ENCODE measurements at places on chromosomes 6 and 20.
A peak's percentile ranks its signal among the peaks of the same experiment; 100 is the strongest.

DNA sequence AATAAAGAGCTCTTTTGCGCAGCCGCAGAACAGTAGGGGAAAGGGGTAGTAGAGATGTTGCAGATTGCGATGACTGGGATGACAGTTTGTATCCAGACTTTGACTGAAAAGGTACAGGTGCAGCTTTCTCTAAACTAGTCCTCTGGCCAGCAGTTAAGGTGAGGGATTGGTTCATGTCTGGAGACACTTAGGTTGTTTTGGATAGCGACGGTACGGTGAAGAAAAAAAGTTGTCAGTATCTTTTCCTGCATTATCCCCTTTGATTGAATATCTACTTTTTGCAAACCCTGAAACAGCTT lies 537 bp downstream of the PRR3 start:
- DNase-seq = no peak

GRCh38 chr20:5784735-5785134 lies 34.5 kb downstream of the SHLD1 start:
- no peak for DNase-seq

GRCh38 chr6:34928220-34928619 lies 39.2 kb downstream of the ANKS1A start:
- DNase-seq = no peak

- no peak for DNase-seq
Observed at GRCh38 chr6:145069966-145070365, 665.4 kb downstream of the EPM2A start.

DNA sequence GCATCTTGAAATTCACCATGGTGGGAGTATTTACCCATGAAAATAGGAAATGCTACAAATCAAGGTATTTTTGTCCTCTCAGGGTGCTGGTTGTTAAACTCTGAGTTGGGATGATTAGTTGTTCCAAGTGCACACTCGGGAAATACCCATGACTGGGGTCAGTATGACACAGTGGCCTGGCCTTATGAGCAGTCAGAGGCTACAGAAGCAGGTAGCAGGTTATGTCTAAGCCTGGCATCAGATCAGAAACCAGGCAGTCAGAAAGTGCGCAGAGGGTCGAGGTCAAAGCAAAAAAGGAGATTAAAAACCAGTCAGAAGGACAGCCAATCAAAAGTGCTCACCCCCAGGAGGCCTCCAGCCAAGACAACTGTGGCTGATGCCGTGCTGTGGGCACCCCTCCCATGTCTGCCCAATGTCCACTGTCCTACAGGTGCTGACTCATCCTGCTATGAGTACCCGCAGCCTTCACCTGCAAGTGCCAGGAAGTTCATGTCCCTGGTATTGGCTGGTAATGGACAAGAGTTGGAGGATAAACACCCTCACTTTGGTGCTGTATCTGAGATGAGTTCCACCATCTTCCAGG lies 117.4 kb upstream of the SLC24A3 start:
- no peak for DNase-seq

DNA sequence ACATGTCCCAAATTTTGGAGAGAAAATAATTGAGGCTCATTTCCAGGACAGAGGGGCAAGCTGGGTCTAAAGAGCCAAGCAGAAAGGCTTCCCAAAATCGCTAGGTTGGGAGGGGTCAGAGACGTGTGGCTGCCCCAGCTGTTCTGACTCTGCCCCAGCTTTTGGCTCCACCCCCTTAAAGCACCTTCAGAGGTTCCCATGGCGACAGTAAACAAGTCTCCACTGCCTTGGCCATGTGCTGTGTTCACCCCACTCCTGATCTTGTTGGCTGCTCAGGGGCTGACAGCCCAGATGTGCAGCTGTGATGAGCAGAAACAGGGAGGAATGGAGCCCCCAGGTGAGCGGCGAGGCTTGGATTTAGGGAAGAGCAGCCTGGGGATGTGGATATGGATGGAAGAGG lies 72.8 kb upstream of the SPTLC3 start:
- DNase-seq = no peak

DNA sequence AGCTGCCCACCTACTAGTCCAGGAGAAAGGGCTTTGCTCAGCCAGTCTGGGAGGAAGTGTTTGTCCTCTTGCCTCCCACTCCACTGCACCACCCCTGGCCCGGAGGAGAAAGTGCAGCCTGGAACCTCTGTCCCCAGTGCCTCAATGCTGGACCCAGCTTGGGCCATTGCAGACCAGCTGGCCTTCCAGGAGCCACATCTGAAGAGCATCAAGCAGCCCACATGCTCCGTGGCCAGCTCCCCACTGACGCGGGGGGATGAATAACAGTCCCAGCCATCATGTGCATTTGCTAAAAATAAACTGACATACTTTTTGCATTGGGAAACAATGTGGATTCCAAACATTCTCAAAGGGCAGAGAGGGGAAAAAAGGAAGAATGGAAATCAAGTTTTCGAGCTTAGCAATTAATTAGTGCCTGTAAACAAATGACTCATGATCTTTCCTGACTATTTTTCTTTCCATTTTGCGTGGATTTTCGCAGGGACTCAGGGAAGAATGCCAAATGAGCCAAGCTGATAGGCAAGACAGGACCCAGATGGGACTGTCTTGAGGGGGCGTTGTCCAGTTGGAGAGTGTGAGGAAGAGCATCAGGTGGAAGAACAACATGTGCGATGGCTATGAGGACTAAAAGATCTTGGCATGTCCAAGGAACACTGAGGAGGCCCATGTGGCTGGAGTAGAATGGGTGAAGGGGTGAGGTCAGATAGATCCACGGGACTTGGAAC lies 34.1 kb downstream of the CEBPB start:
- DNase-seq = no peak

DNA sequence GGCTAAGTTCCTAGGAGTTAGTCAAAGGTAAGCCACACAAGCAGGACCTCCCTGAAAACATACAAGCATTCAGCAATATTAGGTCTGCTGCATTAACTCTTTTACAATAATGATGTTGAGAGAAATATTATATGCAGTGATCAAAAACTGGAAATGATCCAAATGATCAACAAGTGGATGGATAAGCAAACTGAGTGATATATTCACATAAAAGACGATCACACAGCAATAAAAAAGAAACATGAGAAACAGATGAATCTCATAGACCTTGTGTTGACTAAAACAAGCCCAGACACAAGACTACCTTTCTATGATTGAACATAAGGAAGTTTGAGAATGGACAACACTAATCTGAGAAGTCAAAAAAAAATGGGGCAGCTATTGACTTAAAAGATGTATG lies 39.9 kb downstream of the LMBRD1 start:
- DNase-seq = no peak

- DNase-seq = no peak
Observed at GRCh38 chr6:52010806-52011205, 76.6 kb downstream of the PKHD1 start.

GRCh38 chr6:128241216-128241615 lies 279.2 kb downstream of the PTPRK start:
- DNase-seq = no peak

DNA sequence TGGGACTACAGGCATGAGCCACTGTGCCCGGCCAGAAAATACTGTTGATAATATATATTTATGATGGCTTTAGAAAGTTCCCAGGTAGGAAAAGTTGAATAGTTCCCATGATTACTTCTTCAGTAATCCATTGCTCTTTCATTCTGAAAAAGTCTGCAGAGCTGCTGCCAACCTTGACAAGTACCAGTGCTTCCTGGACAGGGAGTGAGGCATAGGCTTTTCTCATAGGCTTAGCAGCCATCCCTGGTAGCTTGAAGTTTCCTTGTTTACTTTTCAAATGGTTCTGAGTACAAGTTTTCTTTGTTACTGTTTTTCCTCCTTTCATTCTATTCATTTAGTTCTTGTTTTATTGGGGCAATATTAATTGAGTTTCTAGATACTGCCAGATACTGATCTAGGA lies 7.8 kb downstream of the RWDD1 start:
- no peak for DNase-seq

DNA sequence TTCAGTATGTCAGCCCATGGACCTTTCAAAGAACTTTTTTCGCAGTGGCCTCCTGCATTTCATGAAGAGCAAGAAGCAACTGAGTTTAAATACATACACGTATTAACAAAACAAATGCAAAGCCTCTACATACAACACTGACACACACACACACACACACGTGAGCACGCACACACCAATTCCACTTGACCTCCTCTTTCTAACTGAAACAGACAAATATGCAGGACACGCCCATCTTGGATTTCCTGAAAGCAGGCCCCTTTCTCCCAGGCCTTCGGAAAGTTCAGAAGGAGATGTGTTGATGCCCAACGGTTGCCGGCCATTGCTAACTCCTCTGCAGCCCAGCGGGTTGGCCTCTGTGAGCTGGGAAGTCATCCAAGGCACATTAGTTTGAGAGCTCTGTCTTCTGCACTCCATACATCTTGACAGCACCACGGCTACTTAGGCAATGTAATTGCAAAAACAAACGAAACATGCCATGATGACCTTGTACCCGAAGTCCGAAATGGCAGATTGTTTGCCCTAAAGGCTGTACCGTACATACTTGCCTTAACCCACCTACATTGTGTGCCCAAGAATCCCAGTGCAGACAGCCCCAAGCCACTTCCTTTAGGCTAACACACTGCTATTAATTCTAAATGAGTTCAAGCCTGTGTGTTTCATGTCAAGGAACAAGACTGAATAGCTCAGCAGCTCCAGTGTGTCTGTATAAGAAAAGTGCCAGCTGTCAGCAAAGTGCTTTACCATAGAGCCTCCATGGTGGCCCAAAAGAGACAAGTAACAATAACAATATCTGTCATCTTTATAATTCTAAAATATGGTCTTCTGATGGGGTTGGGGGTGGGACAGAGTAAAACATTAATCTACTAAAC lies 138.8 kb upstream of the RNF217 start:
- no peak for DNase-seq

DNA sequence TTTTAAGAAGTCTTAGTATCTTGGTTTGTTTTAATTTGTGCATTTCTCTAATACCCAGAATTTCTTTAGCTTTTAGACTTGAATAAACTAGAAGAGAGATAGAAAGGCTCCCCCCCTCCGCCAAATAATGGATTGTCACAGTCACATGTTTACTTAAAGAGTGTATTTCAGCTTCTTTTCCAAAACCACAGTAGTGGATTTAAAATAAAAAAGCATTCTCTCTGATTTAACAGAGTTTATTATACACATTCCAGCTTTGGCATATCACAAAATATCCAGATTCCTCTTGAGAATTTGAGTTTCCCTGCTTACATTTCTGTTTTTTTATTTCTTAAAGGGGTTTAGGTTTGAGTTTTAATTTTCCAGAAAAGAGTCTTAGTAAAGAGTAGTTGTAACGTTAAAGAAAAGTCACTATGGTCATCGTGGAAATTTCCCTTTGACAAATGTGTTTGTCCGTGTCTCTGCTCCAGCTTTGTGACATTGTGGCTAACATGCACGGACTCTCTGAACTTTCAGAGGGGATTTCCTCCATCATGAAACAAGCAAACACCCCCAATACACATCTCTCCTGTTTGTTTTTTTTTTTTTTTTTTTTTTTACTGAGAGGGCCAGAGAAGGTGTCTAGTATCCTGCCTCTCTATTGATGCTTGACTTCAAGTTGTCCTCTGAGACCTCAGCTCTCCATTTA lies 113.5 kb upstream of the SUPT3H start:
- DNase-seq = no peak

DNA sequence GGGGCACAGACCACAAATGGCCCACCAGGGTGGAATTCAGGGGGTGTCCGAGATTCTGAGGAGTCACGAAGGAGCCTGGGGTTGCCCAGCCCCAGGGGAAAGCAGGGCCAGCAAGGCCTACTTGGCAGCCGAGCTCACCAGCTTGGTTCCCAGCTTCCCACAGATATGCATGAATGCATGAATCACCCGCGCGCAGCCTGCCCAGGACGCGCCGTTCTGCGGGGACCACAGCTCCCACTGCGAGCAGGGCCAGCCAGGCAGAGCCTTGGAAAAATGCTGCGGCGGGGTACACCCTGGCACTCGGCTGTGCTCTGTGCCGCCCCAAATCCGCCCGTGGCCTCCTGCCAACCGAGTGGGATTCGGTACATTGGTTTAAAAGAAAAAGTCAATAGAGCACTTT lies 211.0 kb downstream of the NFATC2 start:
- DNase-seq = no peak

DNA sequence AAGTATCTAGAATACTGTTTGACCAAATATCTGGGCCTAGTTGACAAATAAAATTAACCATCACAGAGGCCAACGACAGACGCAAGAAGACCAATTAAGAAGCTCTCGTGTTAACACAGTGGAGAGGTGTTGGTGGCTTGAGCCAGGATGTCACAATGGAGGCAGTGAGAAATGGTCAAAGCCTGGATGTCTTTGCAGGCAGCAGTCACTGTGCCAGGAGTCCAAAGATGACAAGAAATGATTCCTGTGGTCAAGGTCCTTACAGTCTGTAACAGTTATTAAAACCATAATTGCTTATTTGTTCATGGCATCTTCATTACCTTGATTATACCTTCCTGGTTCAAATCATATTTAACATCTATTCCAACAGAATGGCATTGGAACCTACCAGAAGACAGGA lies 91.3 kb upstream of the EDN1 start:
- DNase-seq = no peak

DNA sequence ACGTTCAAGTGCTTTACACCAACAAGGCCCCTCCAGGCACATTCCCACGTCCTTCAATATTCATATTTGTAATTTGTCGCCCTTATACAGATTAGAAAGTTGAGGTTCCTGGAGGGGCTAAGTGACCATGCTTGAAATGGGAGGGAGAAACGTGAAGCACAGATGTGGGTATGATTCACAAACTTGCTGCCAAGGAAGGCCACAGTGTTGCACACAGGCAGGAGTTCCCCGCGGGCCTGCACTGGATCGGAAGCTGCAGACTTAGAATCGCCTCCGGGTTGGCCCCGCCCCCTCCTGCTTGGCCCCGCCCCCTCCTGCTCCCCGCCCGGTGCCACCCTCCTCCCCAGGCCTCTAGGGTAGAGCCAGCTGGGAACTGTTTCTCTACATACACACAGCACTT lies 58.2 kb upstream of the QKI start:
- no peak for DNase-seq

GRCh38 chr6:70413114-70413991 lies at the start of gene FAM135A:
TSS of gene FAM135A (plus strand) at chr6:70413508. CDS start at chr6:70428343, 14,835 bp downstream.
- peak; percentile 99 for DNase-seq

DNA sequence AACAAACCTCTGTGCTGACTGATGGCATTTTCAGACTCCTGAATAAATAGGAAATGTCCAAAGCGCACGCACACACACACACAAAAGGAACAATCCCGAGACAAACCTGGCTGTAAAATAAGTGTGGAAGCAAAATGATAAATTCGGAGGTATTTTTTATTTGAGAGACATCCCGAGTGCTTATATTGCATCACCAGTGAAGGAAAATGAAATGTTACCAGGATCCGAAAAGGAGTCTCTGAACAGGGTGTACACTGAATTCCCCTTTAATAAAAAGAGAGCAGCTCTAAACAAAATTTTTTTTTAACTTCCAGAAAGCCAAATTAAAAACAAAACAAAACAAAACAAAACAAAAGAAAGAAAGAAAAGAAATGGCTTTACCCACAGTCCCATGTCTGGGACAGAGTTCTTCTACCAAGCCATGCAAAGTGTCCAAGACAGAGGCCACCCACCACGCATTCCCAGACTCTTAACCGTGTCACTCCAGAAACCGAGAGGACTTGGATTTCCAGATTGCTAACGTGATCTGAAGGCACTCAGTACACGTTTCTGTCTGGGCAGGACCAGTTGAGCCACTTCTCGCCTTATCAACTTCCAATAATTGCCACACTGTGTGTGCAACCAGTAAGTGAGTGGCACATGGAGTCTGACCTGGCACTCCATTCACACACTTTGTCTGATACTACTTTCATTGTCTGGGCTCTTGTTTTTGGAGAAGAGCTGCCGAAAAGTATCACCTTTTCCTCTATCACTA lies 817 bp downstream of the ME1 start:
- no peak for DNase-seq

- DNase-seq = no peak
Observed at GRCh38 chr6:116666869-116667268, 1.7 kb downstream of the ZUP1 start.

GRCh38 chr6:53056273-53056672 lies 8.9 kb upstream of the FBXO9 start:
- no peak for DNase-seq
